ENCODE measurements at places on chromosomes 2 and 18. TPM values are rescaled to one million over a fixed set of nuclear protein-coding genes. Genes with fewer than 3 reads are reported as not detected.

ANKRD36C gene
- 69.3 TPM for total RNA-seq

IGFBP2 gene
- 337 TPM for total RNA-seq

RGPD3 gene
- total RNA-seq, result 0.84 TPM

FOXD4L1 gene
- not detected for total RNA-seq

TTC32 gene
- 19.7 TPM for total RNA-seq

ASAP2 gene
- 28.2 TPM for total RNA-seq

SERPINB3 gene
- total RNA-seq, result not detected

HOXD13 gene
- not detected for total RNA-seq

POTEC gene
- not detected for total RNA-seq

ZNF519 gene
- 11.4 TPM for total RNA-seq

- DNase-seq, result no peak
- no peaks in the 10 kb centered on the region for H3K27me3 ChIP-seq
- no peak overlapping the region for H3K4me3 ChIP-seq
- no peak overlapping the region for H3K27ac ChIP-seq
These were observed 64.7 kb upstream of the SLC8A1 start for GRCh38 chr2:40516604-40517003.

GRCh38 chr2:113711851-113712250, 44.6 kb downstream of the SLC35F5 start:
- H3K27ac ChIP-seq, result no peak overlapping the region
- no peak for DNase-seq
- peaks cover 6% of the 10 kb centered on the region for H3K36me3 ChIP-seq
- no peaks in the 10 kb centered on the region for H3K27me3 ChIP-seq

GRCh38 chr18:70037431-70038061, 89.9 kb upstream of the CD226 start:
- no peak for DNase-seq
- H3K27ac ChIP-seq, result no peak overlapping the region
- no peaks in the 10 kb centered on the region for H3K27me3 ChIP-seq
- no peaks in the 10 kb centered on the region for H3K4me1 ChIP-seq

- no peak overlapping the region for H3K27ac ChIP-seq
- H3K36me3 ChIP-seq, result no peaks in the 10 kb centered on the region
- no peaks in the 10 kb centered on the region for H3K4me1 ChIP-seq
- H3K4me3 ChIP-seq, result no peak overlapping the region
- DNase-seq, result no peak
These were observed 51.0 kb upstream of the THOC1 start for GRCh38 chr18:318791-319291.

DNA sequence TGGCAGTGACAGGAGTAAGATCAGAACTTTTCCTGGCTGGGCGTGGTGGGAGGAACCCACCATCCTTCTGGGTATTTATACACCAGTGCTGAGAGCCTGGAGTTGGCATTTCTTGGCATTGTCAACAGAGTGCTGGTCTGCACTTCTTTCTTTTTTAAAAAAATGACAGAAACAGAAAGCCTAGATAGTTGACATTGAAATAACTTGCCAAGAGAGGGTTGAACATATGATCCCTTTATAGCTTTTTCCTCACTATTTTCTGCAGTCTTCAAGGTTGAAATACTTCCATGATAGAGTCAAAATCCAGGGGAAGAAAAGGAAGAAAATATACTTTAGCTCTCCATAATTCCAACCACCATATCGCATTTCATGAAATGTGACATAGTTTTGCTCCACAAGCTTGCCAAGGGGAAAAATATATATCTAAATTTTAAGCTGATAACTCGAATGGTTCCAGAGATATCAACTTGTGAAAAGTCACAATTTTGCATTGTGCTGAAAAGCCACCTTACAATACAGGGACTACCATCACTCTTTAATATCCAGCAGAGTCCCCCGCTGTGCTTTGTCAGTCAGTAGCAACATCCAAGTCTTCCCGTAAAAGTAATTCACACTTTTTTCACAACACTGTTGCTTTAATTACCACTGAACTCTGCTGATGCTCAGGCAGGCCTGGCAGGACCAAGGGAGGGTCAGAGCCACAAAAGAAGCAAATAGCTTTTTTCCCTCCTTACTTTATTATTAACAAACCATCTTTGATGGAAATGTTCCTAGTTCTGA, 764.9 kb upstream of the FANCL start:
- no peak for DNase-seq
- H3K4me1 ChIP-seq, result no peaks in the 10 kb centered on the region
- no peak overlapping the region for H3K4me3 ChIP-seq
- H3K27me3 ChIP-seq, result no peaks in the 10 kb centered on the region
- H3K27ac ChIP-seq, result no peak overlapping the region

- H3K27ac ChIP-seq, result no peak within 1 kb of the TSS
- peak within 1 kb of the TSS; percentile 28 for H3K4me3 ChIP-seq
- peak; percentile 23 for DNase-seq
- no peaks in the 10 kb centered on the region for H3K36me3 ChIP-seq
- peaks cover 40% of the 10 kb centered on the region for H3K4me1 ChIP-seq
These were observed at the start of gene SLC30A3 for GRCh38 chr2:27262379-27263286. Gene SLC30A3 (minus strand): TSS chr2:27263047. CDS start chr2:27262906, 141 bp downstream.

DNA sequence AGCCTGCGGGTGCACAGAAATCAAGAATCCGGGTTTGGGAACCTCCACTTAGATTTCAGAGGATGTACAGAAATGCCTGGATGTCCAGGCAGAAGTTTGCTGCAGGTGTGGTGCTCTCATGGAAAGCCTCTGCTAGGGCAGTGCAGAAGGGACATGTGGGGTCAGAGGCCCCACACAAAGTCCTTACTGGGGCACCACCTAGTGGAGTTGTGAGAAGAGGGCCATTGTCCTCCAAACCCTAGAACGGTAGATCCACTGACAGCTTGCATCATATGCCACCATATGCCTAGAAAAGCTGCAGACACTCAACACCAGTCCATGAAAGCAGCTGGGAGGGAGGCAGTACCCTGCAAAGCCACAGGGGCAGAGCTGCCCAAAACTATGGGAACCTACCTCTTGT, 833.0 kb downstream of the TMEM182 start:
- H3K27me3 ChIP-seq, result no peaks in the 10 kb centered on the region
- no peak for DNase-seq
- H3K36me3 ChIP-seq, result no peaks in the 10 kb centered on the region
- no peak overlapping the region for H3K27ac ChIP-seq

DNA sequence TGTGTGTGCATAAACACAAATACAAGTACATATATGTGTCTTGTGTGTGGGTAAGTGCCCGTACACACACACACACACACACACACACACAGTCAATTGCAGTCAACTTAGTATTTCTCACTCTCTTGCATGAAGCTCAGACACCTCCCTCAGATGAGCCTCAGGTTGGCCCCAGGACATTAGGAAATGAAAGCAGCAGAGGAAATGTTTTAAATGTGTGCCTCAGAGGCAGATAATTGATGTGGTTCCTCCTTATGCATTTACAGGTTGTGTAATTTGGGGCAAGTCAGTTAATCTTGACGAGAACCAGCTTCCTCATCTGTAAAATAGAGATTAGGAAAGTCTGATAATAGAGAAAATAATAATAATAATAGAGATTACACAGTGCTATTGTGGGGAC, 814.0 kb upstream of the ID2 start:
- H3K4me1 ChIP-seq, result no peaks in the 10 kb centered on the region
- H3K27me3 ChIP-seq, result no peaks in the 10 kb centered on the region
- H3K4me3 ChIP-seq, result no peak overlapping the region
- DNase-seq, result no peak

DNA sequence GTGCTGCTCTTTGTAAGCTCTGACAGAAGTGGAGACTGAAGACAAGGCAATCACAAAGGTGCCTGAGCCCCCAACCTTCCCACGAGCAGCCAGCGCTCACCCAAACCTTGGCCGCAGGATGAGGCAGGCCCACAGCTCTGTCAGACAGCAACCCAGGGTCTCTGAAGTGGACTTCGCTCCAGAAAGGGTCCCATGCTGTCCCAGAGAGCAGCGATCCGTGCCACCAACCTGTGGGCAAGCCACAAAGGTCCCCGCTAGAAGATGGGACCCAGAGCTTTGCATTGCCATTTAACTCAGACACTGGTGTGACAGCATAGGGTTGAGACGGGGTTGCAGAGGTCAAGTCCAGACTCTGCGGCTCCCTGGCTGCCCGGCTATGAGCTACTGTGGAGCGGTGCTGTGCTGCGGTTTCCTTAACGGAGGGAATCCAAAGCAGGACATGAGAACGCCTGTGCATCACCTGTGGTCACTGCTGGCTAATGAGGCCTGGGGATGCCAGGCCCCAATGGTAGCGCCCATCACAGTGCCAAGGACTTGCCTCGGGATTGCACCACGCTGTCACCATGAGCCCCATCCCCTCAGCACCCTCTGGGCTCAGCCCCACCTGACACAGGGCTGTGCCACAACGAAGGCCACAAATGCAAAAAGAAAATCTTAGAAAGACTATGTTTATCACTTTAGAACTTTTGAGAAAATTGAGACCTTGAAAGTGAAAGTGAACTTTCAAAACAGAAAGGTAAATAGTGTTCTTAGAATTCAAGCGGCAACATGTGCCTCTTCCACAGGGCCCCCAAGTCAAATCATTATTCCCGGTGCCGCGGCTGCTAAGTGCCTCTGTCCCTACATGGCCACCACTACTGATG, 103.4 kb downstream of the HDAC4 start:
- H3K27me3 ChIP-seq, result no peaks in the 10 kb centered on the region
- no peak overlapping the region for H3K4me3 ChIP-seq
- no peak overlapping the region for H3K27ac ChIP-seq
- DNase-seq, result no peak
- H3K36me3 ChIP-seq, result no peaks in the 10 kb centered on the region
- peaks cover 81% of the 10 kb centered on the region for H3K4me1 ChIP-seq

- DNase-seq, result no peak
- H3K4me1 ChIP-seq, result peaks cover 5% of the 10 kb centered on the region
- H3K27me3 ChIP-seq, result no peaks in the 10 kb centered on the region
- no peak overlapping the region for H3K4me3 ChIP-seq
- peak overlapping the region; percentile 31 for H3K27ac ChIP-seq
- no peaks in the 10 kb centered on the region for H3K36me3 ChIP-seq
These were observed 33.7 kb downstream of the EHBP1 start for GRCh38 chr2:62738981-62739936.

- no peak for DNase-seq
- no peak overlapping the region for H3K27ac ChIP-seq
- peaks cover 2% of the 10 kb centered on the region for H3K4me1 ChIP-seq
- no peaks in the 10 kb centered on the region for H3K36me3 ChIP-seq
- peaks cover 92% of the 10 kb centered on the region for H3K27me3 ChIP-seq
These were observed 6.4 kb downstream of the SALL3 start for GRCh38 chr18:78986018-78986481.

DNA sequence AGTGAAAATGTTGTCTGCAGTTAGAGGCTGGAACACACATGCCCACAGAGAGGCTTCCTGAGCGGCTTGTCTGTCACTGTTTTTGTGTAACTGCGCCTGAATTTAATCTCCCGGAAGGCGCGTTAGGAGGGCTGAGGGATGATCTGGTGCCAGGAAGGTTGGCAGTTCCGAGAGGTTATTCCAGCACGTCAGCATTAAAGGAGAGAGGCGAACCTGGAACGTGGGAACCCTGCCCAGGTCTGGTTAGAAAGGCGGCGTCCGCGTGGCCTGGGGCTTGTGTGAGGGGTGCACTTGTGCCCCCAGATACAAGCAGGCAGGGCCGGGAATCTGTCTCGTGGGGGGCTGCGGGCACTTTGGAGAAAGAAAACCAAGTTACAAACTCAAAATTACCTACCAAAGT, 75.3 kb downstream of the NFATC1 start:
- no peak overlapping the region for H3K27ac ChIP-seq
- H3K4me1 ChIP-seq, result no peaks in the 10 kb centered on the region
- H3K36me3 ChIP-seq, result no peaks in the 10 kb centered on the region
- H3K27me3 ChIP-seq, result no peaks in the 10 kb centered on the region

GRCh38 chr2:37232131-37232933, 874 bp downstream of the NDUFAF7 start:
- no peaks in the 10 kb centered on the region for H3K36me3 ChIP-seq
- DNase-seq, result peak; percentile 7
- H3K4me1 ChIP-seq, result peaks cover 34% of the 10 kb centered on the region
- peak overlapping the region; percentile 95 for H3K27ac ChIP-seq
- peak overlapping the region; percentile 63 for H3K4me3 ChIP-seq

DNA sequence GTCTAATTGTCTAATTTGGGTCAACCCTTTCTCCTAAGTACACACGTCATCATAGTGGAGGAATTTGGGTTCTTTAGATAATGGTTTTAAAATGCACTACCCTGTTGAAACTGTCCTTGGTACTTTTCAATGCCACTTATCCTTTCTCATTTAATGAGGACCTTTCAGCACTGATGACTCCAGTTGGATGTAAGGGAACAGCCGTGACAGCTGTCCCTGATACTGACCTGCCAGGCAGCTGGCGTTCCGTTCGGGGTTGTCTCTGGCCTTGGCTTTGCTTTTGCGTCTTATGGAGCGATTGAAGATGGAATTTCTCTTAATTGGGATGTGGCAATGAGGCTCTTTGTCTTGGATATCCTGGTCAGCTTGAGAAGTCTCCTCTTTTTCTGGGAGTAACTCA, 38.7 kb downstream of the NGEF start:
- no peak overlapping the region for H3K4me3 ChIP-seq
- H3K36me3 ChIP-seq, result no peaks in the 10 kb centered on the region
- H3K27me3 ChIP-seq, result no peaks in the 10 kb centered on the region
- DNase-seq, result no peak
- H3K4me1 ChIP-seq, result no peaks in the 10 kb centered on the region

- no peaks in the 10 kb centered on the region for H3K4me1 ChIP-seq
- H3K27me3 ChIP-seq, result no peaks in the 10 kb centered on the region
- no peaks in the 10 kb centered on the region for H3K36me3 ChIP-seq
- no peak for DNase-seq
These were observed 329.9 kb downstream of the HRH4 start for GRCh38 chr18:24790347-24790746.

DNA sequence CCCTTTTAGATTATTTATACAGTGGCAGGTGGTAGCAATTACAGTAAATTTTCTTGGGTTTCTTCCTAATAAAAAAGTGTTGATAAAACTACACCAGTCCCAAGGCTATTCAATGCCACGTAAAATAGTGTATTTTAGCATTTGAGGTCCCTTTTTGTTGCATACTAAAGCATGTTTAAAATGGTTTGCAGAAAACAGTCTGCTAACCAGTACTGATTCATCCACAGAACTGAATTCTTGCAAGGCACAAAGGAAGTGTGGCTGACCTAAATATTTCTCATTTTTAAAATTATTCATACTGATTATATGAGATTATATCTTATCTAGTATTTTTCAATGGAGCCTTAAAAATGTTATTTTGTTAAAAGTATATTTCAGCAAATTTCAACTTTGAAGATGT, 98.1 kb downstream of the SMAD2 start:
- no peaks in the 10 kb centered on the region for H3K4me1 ChIP-seq
- no peaks in the 10 kb centered on the region for H3K36me3 ChIP-seq
- no peak overlapping the region for H3K27ac ChIP-seq
- no peak overlapping the region for H3K4me3 ChIP-seq

- H3K27me3 ChIP-seq, result no peaks in the 10 kb centered on the region
- peak overlapping the region; percentile 93 for H3K4me3 ChIP-seq
- peak; percentile 13 for DNase-seq
- no peaks in the 10 kb centered on the region for H3K4me1 ChIP-seq
These were observed 854 bp downstream of the GPR155 start for GRCh38 chr2:174485788-174486562.

All from tibial nerve (tissue), 4 donors.